Stimulated activated CD8-positive, alpha-beta memory T cell treated with anti-CD3 and anti-CD28 coated beads, Interleukin-4, amount 100 ng/mL, for 1 hour (primary cell): ENCODE measurements at places on chromosomes 7 and 10.

DNA sequence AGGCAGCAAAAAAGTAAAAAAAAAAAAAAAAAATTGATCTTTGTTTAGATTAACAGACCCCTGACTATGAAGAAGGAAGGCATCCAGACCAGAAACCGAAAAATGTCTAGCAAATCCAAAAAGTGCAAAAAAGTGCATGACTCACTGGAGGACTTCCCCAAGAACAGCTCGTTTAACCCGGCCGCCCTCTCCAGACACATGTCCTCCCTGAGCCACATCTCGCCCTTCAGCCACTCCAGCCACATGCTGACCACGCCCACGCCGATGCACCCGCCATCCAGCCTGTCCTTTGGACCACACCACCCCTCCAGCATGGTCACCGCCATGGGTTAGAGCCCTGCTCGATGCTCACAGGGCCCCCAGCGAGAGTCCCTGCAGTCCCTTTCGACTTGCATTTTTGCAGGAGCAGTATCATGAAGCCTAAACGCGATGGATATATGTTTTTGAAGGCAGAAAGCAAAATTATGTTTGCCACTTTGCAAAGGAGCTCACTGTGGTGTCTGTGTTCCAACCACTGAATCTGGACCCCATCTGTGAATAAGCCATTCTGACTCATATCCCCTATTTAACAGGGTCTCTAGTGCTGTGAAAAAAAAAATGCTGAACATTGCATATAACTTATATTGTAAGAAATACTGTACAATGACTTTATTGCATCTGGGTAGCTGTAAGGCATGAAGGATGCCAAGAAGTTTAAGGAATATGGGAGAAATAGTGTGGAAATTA lies 19.4 kb downstream of the GATA3 start:
- no peak for DNase-seq

DNA sequence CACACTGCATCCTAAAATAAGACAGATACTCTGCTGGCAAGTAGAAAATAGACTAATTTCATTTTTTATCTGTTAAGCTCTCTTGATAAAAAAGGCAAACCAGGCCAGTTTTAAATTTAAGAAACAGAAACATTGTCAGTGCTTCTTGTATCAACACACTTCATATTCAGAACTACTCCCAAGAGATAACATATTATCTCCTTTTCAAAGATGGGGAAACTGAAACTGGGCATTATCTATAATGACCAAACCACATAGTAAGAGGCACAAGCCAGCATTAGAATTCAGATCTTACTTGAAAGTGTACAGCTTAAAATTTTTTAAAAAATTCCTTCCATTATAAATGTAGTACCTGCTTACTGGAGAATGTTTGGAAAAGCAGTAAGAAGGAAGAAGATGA lies 14.7 kb downstream of the SRI start:
- no peak for DNase-seq

DNA sequence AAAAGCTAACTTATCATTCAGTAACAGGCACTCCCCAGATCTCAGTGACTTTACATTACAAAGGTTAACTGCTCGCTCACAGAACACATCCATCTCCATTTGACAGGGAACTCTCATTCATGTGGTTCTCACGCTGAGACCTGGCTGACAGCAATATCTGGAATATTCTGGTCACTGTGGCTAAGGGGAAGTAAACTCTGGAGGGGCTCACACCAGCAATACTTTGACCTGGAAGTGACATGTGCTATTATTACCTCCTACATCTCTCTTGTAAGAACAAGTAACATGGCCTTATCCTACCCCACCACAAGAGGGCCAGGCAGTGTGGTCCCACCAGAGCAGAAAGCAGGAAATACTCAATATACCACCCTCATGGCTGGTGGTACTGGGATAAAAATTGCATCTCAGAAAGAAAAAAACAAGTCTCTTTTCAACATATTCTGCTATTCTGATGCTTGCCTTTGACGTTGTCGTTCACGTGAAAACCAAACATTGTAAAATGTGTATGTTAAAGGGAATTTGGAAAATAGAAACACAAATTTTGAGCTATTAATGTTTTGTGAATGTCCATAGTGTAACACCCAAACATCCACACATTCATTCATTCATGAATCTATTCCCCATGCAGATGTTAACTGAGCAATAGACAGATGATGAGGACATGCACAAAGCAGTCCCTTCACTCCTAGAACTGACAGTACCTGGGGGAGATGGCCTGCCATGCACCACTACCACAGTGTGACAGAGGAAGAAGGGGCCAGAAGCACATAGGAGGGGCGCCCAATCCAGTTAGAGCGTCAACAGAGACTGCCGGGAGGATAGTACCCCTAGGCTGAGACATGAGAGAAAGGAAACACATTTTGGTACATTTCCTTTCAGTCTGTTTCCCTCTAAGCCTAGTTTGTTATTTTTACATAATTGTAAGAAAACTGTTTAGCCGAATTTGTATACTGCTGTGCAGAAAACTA lies 166.0 kb upstream of the SP4 start:
- DNase-seq: no peak

- no peak for DNase-seq
These were observed 226.3 kb downstream of the GLI3 start for GRCh38 chr7:42010751-42011150.

DNA sequence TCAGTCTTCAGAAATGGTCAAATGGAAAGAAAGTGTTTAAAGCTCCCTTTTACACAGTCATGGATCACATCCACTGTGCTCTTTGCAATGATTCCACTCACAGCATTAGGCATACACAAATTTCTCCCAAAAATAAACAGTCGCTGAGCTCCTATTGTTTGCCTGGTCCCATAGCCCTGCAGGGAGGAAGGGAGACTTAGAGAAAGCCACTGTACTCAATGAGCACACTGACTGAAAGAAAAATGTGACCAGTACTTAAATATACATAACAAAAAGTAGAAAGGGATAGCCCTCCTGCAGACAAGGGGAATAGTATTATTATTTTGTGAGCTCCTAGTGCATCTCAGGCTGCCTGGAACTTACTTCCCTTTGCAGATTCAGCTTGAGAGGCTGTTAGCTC lies 853.2 kb downstream of the GRID1 start:
- no peak for DNase-seq

DNA sequence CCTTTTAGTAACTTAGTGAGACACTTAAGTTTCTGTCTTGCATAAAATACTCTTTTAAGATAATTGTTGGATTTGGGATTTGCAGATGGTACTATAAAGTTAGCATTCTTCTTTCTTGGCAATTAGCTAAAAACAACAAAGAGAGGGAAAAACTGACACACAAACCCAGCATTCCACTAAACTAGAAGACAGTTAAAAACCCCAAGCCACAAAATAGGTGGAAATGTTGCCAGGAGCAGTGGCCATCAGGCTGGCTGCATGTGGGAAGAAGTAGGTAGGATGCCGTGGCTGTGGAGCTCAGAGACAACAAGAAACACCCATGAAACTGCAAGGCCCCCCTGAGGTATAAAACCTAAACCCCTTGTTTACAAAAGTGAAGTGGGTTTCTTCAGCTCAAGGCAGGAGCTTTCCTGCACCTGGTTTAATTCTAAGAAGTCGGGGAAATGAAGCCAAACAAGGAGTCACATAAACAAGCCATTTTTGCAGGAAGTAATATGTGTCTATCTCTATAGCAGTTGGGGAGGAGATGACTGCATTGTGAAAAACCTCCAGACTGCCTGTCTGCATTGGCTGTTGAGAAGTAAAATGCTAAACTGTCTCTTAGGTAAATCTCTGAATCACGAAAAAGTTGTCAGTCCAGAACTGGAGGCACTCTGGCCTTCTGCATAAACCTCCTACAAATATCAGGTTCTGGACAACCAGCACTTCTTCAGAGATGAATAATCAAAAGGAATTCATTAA lies 9.5 kb downstream of the RAB18 start:
- DNase-seq: no peak

DNA sequence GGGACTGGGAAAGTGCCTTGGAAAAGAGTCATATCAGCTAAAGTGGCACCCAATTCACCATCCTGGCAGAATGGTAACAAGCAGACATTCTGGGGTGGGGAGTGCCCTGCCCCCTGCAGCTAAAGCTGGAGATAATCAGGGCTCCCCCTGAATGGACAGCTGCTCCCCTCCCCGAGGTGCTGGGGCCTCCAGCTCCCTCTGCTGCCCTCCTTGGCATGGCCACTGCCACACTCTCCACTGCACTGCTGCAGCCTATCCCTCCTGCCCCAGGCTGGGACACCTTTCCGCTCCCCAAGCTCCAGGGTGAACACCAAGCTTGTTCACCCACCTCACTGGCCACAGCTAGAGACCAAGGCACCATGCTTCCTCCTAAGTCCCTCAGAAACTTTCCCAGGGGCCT lies 9.8 kb upstream of the PARD3 start:
- DNase-seq: no peak

GRCh38 chr10:131981429-131982184 lies at the start of gene BNIP3:
Gene BNIP3 (minus strand): TSS chr10:131981923. CDS start chr10:131981806, 117 bp downstream.
- peak; percentile 86 for DNase-seq

DNA sequence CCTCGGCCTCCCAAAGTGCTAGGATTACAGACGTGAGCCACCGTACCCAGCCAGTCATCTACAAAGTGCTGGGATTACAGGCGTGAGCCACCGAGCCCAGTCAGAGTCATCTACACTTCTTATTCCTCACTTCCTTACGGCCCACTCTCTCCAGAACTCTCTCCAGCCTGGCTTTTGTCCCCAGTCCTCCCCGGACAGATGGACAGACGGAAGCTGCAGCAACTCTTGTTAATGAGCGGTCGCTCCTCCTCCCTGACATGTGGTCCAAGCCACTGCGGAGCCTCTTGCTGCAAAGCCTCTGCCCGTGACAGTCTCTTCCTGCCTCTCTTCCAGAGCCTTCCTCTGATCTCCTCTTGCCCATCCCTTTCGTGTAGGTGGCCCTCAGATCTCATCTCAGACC lies 45.9 kb downstream of the TMEM270 start:
- DNase-seq: no peak

- DNase-seq: no peak
These were observed 40.3 kb upstream of the GTF2I start for GRCh38 chr7:74617180-74617744.

DNA sequence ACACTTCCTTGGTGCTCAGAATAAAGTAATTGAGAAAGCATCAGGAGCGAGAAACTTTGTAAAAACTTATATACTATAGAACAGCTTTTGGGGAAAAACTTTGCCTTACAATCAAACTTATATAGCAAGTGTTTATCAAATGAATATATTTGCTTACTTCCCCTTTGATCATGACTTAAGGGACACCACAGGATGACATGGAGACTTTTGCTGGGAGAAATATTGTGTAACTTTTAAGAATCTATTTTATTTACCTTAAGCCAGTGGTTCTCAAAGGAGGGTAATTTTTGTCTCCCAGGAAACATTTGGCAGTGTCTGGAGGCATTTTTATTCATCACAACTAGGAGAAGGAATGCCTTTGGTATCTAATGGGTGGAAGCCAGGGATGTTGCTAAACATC lies 173.8 kb upstream of the HABP2 start:
- DNase-seq: no peak

- no peak for DNase-seq
These were observed 7.0 kb downstream of the AIMP2 start for GRCh38 chr7:6015917-6016652.

DNA sequence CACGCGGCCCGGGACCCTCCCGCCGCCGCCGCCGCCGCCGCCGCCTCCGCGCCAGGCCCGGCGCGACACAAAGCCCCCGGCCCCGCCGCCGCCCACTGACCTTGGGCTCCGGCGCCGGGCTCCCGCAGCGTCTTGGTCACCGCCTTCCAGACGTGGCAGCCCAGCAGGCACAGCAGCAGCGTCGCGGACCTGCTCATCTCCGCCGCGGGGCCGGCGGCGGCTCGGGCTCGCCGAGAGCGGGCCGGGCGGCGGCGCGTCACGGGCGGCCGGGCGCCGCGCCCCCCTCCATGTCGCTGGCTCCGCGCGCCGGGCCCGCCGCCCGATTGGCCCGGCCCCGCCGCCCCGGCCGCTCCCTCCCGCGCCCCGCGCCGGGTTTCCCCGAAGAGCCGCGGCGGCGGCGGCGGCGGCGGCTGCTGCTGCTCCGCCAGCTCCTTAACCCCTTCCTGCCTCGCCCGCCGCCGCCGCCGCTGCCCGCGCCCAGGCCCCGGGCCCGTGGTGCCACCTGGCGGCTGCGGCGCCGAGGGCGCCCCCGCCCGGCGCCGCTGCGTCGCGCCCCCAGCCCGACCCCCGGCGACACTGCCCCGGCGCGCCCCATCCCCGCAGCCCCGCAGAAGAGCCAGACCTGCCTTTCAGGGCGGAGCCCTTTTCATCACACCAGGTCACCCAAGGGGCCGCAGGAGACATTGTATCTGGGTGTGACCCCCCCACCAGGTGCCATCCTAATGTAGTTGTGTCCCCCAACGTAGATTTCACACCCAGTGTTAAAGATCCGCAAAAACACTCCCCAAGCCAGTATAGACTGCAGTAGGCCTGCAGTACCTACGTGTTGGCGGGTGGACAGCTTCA lies at the start of gene FAM171A1:
Gene FAM171A1 (minus strand): TSS at position 434 of the 846 bp plus-strand sequence. CDS start 237 bp downstream, at position 197.
- DNase-seq: peak; percentile 13

DNA sequence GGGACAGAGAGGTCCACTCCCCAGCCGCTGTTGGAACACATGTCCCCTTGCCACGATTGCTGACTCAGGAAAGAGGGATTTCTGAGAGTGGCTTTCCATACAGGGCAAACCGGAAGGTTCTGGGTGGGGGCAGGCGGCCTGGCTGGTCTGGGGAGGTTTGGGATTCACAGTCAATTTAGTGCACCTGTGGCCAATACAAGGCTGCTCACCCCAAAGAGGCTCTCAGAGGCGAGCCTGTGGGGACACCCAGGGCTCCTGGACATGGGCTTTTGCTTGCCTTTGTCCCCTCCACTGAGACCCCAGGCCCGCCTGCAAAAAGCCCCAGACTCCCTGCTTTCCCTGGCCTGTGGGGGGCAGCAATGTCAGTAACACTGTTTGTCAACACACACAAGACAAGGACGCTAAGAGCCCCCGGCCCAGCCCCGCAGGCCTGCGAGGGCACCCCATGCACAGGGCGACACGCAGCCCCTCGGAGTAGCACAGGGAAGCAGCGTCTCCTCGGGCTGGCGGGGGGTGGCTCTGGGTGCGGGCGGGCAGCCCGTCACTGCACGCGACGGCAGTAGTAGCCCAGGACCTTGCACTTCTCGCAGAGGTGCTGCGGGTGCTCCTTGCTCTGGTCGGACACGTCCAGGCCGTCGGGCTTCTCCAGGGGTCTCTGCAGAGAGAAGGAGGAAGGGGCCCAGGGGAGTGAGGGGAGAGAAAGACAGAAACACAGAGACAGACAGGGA lies 38.7 kb downstream of the PPIF start:
- no peak for DNase-seq

DNA sequence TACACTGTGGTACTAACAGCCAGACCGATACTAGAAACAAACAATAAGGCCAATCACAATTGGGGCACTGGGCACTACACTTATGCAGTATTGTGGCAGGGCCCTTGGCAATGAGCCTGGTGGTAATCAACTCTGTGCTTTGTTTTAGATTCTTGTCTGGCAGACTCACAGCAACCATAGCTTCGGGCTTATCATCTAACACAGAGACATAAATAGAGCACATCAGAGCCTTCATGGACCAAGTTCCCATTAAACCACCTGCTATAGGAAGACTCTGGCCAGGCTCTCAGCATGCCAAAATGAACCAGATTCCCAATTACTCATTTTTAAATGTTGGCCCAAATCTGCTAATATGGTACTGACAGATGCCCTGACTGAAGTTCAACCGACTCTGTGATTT lies 218.6 kb downstream of the DGKI start:
- DNase-seq: no peak
